ENCODE measurements at places on chromosomes 5 and 9. TPM values are rescaled to one million over a fixed set of nuclear protein-coding genes. Genes with fewer than 3 reads are reported as not detected.

PCDH1 gene
- total RNA-seq = not detected

SLIT3 gene
- not detected for total RNA-seq

RANBP3L gene
- not detected for total RNA-seq

LECT2 gene
- total RNA-seq = not detected

PPP3R2 gene
- not detected for total RNA-seq

PCSK5 gene
- total RNA-seq = 22.8 TPM

NUTM2G gene
- not detected for total RNA-seq
